ENCODE measurements at places on chromosomes 5 and 9.
A peak's percentile ranks its signal among the peaks of the same experiment; 100 is the strongest.

DNA sequence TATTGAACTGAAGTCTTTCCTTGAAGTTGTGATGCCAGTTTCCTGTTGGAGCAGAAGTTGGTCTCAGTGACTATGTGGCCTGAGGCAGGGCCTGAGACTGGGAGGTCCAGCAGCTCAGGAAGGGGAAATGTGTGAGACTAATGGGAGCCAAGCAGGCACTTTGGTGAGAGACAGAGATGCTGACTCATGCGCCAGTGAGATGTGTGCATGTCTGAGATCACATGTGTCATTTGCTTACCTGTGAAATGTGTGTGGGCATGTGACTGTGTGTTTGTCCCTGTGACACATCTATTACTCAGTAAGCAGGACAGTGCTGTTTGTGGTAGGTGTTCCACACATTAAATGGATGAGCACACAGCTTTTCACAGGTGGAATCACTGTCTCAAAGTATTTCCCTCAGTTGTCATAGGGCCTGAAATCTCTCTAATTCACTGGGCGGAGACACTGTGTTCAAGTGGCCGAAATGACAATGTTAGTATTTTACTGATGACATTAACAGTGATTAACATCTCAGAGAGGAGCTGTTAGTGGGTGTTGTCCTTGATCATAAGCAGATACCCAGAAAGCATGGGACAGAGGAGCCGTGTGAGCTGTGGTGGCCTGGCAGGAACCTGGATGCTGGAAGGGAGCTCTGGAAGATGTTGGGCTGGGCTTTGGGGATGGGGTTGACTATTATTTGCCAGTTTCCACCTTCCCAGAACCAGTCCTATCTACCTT is 7.4 kb downstream of the NPR2 start:
- no peak for DNase-seq

GRCh38 chr5:88140856-88141752 is 127.5 kb downstream of the TMEM161B start:
- DNase-seq = peak; percentile 88

GRCh38 chr9:93635186-93636107 is 59.1 kb downstream of the PHF2 start:
- DNase-seq = no peak

DNA sequence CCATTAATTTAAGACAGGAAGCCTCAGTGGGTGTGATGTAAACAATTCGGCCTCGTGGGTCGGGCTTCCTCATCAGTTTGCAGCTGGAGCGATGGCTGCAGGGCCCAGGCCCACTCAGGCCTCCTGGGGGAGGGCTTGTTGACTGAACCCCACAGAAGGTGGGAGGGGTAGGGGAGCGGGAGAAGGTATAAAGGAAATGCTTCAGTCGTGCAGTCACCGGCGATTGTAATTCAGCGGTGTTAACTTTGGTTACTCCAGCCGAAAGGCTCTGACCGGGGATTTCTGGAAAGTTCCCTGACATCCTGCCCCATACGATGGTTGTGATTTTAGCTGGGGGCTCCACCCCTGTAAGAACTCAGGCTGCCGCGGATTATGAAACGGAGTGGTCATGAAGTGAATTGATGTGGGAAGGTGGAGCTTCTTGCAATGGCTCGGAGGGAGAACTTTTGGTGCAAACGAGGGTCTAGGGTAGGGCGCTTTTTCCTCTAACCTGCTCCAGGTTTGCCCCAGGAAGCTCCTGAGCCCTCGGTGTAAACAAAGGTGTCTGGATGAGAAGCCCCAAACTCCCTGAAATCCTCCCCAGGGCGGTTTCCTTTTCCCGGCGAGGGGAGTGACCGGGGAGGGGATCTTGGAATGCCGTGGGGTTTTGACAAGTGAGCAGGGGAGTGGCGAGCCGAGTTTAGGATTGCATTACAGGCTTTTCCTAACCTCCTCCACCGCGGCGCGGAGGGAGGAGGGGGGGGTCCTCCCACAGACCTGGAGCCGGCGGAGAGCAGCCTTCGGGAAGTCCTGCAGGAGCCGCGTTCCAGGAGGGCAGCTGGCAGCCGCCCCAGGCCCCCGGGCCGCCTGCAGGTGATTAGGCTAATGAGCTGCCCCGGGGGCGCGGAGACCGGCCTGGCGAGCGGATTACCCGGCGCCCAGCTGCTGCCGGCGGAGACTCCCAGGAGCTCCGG is 215.5 kb downstream of the PDZD2 start:
- DNase-seq = peak; percentile 45

DNA sequence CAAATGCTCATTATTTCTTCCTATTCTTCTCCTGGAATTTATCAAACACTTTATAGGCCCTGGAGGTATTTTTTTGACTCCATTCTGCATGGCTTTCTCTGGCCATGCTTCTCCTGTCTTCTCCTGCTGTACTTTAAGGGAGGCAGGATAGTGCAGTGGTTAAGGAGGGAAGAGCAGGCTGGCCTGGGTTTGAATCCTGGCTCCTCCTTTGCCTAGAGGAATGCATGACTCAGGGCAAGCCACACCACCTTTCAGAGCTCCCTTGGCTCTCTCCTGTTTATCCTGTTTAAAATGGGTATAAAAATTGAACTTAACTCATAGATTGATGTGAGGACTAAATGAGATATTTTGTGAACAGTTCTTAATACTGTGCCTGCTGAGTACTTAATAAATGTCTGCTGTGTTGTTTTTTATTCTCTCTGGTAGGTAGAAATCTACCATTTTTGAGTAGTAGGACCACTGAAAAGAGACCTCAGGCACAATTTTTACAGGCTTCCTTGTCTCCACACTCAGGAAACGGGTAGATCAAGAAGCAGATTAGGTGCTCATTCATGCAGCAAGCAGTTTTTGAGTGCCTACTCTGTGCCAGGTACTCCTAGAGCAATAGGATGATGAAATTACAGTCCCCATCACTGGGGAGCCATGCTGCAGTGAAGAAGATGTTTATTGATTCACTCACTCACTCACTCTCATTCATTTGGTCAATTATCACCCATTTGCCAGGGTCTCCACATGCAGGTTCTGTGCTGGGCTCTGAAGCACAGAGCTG is 32.7 kb upstream of the ARAP3 start:
- DNase-seq = no peak

- no peak for DNase-seq
These were observed 33.9 kb downstream of the CNOT8 start for GRCh38 chr5:154892369-154892771.

Measured in hindlimb muscle (tissue), 1 donor.